A172 (cell line): ENCODE measurements at places on chromosomes 4 and X.

- DNase-seq, result no peak
Observed at GRCh38 chr4:88751258-88752075, 53.8 kb upstream of the NAP1L5 start.

DNA sequence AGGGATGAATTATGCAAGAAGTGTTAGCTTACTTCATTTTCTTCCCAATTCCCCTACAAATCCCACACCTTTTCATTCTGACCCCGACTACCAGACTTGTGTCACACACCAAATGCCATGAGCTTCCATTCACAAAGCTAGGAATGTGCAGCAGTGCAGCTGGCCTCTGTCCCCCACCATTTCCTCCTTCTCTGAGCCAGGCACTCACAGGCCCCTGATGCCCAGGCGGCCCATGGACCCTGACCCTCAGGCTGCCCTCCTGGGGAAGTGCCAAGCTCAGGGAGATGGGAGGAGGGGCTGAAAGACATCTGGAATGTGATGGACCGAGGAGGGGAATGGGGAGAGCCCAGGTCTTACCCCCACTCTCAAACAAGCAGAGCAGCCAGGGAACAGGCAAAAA is 67.0 kb upstream of the BCOR start:
- no peak for DNase-seq

DNA sequence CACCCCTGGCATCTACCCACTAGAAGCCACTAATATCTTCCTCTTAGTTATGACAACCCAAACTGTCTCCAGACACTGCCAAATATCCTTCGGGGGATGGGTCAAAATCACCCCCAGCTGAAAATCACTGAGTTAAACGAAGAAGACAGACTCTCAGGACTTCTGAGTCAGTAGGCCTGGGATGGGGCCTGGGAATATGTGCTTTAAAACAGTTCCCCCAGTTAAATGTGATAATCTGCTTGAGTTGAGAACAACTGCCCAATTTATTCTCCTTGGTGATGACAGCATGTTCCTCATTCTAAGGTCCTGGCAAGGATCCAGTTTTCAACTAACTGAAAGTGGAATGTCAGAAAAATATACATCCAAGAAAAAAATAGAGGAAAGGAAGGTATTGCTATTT is 52.4 kb downstream of the CBLL2 start:
- no peak for DNase-seq

DNA sequence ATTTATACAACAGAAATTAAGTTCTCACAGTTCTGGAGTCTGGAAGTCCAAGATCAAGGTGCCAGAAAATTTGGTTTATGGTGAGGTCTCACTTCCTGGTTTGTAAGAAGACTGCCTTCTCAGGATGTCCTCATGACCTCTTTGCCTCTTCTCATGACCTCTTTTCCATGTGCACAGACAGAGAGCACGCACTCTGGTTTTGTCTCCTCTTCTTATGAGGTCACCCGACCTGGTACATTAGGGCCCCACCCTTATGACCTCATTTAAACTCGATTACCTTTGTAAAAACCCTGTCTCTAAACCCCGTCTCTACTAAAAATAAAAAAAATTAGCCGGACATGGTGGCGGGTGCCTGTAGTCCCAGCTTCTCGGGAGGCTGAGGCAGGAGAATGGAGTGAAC is 155.9 kb downstream of the KIT start:
- no peak for DNase-seq

- peak; percentile 9 for DNase-seq
Observed at GRCh38 chr4:83751336-83751949, 215.5 kb downstream of the GPAT3 start.

DNA sequence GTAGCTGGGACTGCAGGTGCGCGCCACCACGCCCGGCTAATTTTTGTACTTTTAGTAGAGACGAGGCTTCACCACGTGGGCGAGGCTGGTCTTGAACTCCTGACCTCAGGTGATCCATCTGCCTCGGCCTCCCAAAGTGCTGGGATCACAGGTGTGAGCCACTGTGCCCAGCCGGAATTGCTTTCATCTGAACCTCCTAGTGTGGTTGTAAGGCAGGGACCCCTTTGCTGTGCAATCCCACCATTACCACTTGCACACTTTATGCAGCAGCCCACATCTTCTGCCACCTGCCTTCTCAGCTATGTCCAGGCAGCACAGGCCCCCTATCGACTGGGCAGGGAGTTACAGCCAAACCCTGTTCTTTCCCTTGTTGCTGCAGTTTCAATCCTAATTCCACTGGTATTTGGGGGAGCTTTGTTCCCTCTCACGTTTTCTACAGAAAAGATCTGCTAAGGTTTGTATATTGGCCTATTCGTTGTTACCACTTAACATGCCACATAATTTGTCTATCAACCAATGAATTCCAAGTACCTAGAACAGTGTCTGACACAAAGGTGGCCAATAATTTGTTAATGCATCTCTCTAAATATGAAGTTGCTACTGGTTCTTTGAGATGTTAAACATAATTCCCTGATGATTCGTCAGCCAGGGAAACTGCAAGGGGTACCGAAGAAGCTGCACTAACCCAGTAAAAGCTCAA is 6.5 kb downstream of the RPL39 start:
- DNase-seq, result no peak

GRCh38 chr4:83074086-83074704 is 39.2 kb downstream of the COPS4 start:
- peak; percentile 71 for DNase-seq

DNA sequence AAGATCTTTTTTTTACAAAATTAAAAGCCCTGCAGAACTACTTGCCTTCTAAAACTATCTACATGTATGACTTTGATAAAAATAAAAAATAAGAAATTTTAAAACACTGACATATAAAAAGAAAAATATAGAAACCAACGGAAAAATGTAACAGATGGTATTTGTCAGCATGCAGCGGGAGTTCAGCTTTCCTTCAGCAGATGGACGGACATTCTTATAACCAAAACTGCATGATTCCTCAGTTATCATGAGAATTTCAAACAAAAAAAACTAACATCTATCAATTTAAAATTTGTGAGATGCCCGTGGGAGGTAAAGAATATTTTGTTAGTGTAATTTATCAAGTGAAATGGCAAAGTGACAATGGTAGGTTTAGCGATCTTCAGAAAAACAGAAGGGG is 23.2 kb downstream of the RWDD4 start:
- DNase-seq, result no peak

DNA sequence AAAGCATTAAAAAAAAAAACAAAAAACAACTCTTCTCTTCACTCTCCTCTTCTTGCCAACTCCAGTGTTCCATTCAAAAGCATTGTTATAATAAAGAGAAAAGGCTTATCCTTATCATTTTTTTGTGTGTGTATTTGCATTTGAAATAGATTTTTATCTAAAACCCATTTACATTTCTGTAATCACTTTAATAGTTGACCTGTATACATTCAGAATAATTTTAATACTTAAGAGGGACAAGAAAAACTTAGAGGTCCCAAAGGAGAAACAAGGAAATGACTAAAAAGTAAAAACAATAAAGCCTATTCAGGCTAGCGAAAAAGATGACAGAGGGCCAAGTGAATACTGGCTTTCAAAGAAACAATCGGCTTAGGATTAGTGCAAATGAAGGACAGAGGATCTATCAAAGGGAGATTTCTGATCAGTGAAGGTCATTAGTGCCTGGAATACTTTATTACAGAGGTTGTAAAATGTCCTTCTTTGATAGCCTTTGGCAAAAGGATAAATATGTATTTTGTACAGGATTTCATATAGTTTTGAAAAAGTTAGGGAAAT is 808.3 kb downstream of the RPA4 start:
- DNase-seq, result no peak

GRCh38 chr4:90074322-90074886 is 52.8 kb upstream of the CCSER1 start:
- DNase-seq, result no peak

- DNase-seq, result no peak
Observed at GRCh38 chr4:153725136-153725830, 34.5 kb downstream of the RNF175 start.

DNA sequence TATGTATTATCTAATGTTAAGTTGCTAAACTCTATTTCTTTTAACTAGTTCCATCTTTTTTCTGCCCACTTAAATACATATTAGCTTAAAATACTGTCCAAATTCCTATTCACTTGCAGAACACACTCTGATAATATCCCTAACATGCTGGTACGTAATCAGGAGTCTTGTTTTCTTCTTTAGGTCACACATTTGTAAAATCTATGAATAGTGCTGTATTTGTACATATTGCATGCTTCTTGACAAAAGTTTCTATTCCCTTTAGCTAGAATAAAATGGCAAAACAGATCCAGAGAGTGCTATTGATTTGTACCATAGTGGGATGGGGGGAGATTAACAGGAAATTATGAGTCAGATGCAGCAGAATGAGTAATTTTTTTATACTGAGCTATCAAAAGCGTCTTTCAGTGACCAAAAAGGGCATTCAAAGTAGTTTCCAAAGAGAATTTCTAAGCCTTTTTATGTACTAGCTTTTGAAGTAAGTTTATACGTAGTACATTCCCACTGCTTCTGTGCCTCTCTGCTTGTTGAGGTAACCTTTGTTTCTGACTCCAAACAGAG is 126.5 kb downstream of the PTPN13 start:
- DNase-seq, result no peak

- no peak for DNase-seq
Observed at GRCh38 chr4:27592738-27593137, 732.1 kb downstream of the STIM2 start.

- no peak for DNase-seq
Observed at GRCh38 chr4:12124138-12124537, 695.4 kb upstream of the HS3ST1 start.

- DNase-seq, result peak; percentile 16
Observed at GRCh38 chr4:21507439-21507838, 441.1 kb downstream of the KCNIP4 start.

GRCh38 chrX:118189628-118190027 is 73.0 kb upstream of the KLHL13 start:
- no peak for DNase-seq

DNA sequence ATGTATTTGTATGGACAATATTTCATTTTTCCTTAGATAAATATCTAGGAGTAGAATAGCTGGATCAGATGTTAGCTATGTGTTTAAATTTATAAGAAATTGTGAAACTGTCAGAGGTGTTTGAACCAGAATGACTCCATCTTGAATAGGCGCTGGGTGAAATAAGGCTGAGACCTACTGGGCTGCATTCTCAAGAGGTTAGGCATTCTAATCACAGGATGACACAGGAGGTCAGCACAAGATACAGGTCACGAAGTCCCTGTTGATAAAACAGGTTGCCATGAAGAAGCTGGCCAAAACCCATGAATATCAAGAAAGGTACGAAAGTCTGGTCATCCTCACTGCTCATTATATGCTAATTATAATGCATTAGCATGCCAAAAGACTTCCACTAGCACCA is 36.3 kb upstream of the SPIN4 start:
- no peak for DNase-seq

- no peak for DNase-seq
Observed at GRCh38 chr4:70192895-70193294, 2.6 kb upstream of the ODAM start.

DNA sequence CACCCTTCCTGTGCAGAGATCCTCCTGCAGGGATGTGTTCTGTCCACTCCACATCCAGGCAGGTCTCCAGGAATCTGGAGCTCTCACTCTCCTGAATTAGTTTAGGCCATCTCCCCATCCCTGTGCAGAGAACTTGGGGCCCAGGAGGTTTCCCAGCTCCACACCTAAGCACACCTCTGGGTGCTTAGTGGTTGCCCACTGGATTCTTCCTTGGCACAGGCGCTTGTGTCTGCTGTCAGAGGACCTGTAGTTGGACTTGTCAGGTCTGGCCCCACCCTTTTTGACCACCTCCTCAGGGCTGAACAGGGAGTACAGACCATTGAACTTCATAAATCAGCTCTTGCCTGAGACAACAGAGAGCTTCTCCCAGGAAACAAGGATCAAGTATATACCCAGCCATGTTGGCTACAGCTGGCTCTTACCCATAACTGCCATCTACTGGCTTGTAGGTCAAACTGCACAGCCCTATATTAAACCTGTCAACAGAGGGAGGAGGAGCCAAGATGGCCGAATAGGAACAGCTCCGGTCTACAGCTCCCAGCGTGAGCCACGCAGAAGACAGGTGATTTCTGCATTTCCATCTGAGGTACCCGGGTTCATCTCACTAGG is 275.5 kb downstream of the PPARGC1A start:
- DNase-seq, result peak; percentile 60

- no peak for DNase-seq
Observed at GRCh38 chrX:130167040-130167439, 1.4 kb upstream of the AIFM1 start.

- no peak for DNase-seq
Observed at GRCh38 chr4:34066126-34066525, 2178.2 kb downstream of the ARAP2 start.

- DNase-seq, result no peak
Observed at GRCh38 chrX:40467454-40467853, 113.3 kb upstream of the ATP6AP2 start.

GRCh38 chr4:185018834-185019455 is 655 bp downstream of the HELT start:
- DNase-seq, result no peak

DNA sequence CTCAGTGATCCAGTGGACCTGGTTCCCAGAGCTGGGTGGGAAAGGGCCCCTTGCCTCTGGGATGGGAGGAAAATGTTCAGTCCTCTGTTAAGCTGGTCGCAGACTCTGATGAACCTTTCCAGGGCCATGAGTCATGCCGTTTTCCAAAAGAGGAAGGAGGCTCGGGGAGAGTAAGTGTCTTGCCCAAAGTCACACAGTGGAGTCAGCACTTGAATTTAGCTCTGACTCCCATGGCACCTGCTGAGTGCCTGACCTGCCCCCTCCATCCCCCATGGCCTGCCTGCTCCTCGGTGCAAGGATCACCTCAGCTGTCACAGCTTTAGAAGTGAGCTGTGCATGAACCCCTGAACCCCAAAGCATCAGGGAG is 14.0 kb upstream of the KIAA0232 start:
- DNase-seq, result peak; percentile 62

GRCh38 chr4:79209081-79209480 is 116.8 kb downstream of the NAA11 start:
- no peak for DNase-seq

DNA sequence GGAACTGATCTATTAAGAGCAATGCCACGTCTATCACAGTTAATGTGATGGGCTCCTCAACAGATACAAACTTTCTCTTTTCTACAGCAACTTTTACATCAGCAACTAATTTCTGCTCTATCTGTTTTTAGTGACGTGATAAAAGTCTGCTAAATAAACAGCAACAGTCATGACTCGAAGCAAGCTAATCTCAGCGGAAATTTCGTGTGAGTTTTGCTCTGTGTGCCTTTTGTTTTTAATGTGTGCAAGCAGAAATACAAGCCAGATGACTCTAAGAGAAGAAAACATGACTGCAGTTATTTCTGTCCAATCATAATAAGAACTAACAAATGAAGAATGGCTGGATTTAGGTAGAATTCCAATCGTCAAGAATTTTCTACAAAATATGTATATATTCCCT is 214.3 kb downstream of the LDB2 start:
- no peak for DNase-seq

DNA sequence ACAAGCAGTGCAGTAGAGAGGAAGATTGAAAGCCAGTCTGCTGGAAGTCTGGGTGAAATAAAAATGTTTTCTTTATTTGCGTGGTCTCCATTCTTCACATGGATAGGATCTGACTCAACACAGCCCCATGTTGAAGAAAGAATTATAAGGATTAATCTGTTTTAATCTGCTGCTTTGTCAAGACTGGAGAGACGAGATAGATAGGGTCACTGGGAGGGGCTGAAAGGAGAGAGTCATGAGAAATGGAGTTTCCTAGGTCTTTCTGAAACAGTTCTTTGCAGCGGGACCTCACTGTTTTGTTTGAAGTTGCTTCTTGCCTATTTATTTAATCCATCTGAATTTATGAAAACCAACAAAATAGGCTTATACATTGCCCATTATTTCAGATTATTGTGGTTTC is 32.4 kb upstream of the RHOH start:
- DNase-seq, result no peak
